ENCODE measurements at places on chromosomes 6 and 20.

- DNase-seq = no peak
Observed at GRCh38 chr6:17584241-17584803, 15.8 kb upstream of the FAM8A1 start.

GRCh38 chr20:12371990-12372389, 454.3 kb downstream of the BTBD3 start:
- no peak for DNase-seq

DNA sequence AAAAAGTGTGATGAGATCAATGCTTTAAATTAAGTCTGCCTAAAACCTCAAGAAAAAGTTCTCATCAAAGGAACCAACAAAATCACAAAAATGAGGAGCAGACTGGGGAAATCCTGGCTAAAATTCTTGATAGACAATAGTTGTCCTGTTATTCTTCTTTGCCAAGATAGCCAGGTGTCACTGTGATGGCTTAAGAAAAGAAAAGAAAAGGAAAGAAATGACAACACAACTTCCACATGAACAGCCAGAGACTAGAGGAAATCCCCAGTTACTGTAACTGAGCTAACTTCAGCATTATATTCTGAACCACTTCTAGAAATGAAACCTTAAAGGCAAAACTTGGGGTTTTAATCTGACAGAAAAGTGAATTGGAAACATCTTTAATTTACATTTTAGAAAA, 129.6 kb downstream of the CD24 start:
- DNase-seq = no peak

- DNase-seq = no peak
Observed at GRCh38 chr6:145559836-145560235, 175.5 kb downstream of the EPM2A start.

DNA sequence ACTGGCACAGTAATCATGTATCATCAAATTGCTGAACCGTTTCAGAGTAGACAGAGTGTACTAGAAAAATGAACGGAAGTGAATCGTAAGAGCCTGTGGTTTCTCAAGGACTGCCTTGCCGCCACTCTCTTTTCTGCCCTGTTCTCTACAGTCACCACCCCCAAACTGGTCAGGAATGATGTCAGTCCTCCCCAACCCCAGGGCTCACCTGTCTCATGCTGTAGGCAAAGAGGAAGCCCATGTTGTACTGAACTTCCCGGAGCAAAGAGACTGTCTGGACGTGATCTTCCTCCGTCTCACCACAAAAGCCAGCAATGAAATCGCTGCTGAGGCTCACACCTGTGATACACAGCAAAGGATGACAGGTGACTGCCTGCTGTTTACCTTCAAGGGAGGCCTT, 31.0 kb downstream of the CDK5RAP1 start:
- peak; percentile 64 for DNase-seq

GRCh38 chr6:134230087-134230700, 87.7 kb downstream of the SGK1 start:
- DNase-seq = no peak

GRCh38 chr6:17820055-17820454, 113.3 kb upstream of the NUP153 start:
- no peak for DNase-seq

- DNase-seq = no peak
Observed at GRCh38 chr6:104604685-104605084, 255.0 kb downstream of the HACE1 start.

GRCh38 chr20:24016607-24017457, 28.3 kb upstream of the GGTLC1 start:
- no peak for DNase-seq

GRCh38 chr6:20542927-20543602, 8.8 kb downstream of the CDKAL1 start:
- no peak for DNase-seq

All from activated naive CD4-positive, alpha-beta T cell treated with Interleukin-2 at 50 U/mL for 16 hours (primary cell).